ENCODE measurements at places on chromosomes 5 and 9.

DNA sequence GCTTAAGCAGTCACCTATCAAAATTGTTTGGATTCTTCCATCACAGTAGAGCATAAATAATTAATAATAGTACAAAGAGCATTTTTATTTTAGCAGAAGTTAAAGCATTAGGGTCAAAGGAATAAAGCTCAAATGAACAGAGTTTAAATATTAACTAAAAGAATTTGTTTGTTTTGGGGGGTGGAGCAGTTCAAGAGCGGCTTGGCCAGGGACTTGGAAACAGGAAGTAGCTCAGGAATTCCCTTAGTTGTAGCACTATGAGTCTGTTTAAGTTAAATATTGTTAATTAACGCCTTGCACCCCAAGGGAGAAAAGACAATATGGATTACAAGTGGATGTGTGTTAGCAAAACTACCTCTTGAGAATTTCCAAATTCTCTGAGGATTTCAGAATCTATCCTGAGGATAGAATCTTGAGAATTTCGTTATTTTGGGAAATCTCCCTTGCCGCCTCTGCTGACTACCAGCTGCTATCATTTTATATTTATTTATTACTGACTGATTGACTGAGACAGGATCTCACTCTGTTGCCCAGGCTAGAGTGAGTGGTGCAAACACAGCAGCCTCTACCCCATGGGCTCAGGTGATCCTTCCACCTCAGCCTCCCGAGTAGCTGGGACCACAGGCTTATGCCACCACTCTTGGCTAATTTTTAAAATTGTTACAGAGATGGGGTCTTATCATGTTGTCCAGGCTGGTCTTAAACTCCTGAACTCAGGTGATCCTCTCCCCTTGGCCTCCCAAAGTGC is 96.7 kb upstream of the CHD1 start:
- DNase-seq, result no peak

DNA sequence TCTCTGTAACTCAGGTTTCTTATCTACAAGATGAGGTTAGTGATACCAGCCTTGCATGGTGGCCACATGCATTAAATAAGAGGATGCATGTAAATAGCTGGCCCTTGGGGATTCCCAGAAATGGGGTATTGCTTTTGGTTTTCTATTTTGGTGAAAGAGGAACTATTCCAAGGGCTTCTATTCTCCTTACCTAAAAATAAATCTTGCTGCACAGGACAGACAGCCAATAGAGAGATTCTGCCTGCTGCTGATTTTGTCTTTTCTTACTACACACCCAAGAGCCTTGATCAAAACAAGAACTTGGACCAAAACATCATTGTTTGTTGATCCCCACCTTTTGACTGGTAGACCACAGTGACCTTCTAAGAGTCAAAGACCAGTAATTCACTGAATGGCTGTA is 161.8 kb downstream of the PJA2 start:
- DNase-seq, result no peak

- DNase-seq, result no peak
These were observed 5.9 kb upstream of the GADD45G start for GRCh38 chr9:89598926-89599325.

- DNase-seq, result no peak
These were observed 196.6 kb upstream of the CD180 start for GRCh38 chr5:67393211-67393610.

DNA sequence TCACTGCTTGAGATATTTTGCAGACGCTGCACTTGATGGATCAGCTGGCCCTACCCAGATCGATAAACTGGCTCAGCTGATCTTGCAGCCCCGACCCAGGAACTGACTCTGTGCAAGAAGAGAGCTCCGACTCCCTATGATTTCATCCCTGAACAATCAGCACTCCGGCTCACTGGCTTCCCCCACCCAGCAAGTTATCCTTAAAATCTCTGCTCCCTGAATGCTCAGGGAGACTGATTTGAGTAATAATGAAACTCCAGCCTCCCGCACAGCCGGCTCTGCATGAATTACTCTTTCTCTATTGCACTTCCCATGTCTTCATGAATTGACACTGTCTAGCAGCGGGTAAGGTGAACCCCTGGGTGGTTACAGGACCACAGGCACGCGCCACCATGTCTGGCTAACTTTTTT is 16.9 kb upstream of the NANS start:
- no peak for DNase-seq

- DNase-seq, result no peak
These were observed 21.5 kb downstream of the PDGFRB start for GRCh38 chr5:150134198-150134588.

DNA sequence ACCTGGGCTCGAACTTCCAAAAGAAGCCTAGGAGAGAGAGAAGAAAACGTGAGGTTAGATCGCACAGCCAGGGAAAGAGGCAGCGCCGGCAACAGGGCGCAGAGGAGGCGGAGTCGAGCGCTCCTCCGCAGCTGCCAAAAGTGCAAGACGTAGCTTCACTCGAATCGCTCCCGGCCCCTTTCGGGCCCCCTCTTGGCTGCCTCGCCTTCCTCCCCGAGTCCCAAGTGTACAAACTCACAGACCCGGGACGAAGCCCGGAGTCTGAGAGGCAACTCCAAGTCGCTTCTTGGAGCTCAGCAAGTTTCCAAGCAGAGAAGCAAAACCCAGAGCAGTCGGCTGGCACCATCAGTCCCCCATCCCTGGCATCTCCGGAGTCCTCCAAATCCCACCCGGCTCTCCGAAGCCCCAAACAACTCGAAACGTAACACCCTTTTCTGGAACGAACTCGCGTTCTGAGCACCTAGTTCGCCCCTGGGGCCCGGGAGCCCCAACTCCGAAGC is 1.2 kb downstream of the MIER3 start:
- DNase-seq, result peak; percentile 17

- DNase-seq, result no peak
These were observed 630.4 kb downstream of the PSAT1 start for GRCh38 chr9:78927099-78927940.

GRCh38 chr9:17531642-17532254 is 47.1 kb upstream of the SH3GL2 start:
- no peak for DNase-seq

DNA sequence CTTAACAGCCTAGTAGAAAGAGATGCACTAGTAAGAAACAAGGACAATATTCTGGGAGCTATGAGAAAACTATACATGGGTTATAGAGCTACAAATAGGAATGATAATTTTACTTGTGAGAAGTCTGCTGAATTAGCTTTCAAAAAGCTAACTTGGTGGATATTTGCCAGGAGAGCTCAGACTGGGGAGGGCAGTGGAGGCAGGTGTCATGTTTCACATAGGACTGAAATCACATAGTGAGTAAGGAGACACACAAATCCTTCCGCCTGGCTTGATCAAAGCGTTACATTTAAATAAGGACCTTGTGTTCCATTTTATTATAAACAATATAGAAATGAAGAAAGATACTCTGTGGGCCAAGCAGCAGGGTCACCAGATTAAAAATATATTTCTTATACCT is 235.0 kb downstream of the ISL1 start:
- DNase-seq, result no peak

DNA sequence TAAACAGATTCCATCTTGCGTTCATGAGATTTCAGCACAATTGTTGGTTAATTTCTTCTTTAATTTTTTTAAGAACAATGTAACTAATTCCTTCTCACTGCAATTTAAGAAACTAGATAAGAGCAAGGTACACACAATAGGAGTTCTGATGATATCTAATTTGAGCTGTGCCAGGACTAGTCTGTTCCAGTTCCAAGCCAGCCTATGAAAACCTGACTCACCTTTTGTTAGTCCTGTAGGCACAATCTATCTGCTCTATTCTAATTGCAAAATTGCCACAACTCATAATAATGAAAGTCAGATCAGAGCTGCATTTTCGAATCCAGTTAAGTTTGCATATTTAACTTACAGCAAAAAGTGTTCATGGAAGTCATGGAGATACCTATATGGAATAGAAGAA is 494.1 kb upstream of the TUSC1 start:
- DNase-seq, result no peak

DNA sequence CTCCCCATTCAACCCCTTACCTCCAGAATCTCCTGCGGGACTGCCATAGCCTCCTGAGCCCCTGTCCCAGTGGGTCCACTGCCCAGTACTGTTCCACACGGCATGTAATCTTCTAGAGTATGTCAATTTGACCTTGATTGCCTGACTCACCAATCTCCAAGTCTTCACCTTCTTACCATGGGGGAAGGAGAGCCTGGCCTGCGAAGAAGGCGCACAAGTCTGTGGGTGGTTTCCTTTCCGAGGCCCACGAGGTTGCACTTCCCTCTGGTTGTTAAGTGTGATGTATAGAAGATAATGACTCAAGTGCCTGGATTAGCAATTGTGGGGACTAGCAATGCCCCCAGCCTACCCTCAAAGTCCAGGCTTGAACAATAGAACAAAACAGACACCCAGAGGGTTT is 8.1 kb upstream of the TENT4A start:
- DNase-seq, result no peak

DNA sequence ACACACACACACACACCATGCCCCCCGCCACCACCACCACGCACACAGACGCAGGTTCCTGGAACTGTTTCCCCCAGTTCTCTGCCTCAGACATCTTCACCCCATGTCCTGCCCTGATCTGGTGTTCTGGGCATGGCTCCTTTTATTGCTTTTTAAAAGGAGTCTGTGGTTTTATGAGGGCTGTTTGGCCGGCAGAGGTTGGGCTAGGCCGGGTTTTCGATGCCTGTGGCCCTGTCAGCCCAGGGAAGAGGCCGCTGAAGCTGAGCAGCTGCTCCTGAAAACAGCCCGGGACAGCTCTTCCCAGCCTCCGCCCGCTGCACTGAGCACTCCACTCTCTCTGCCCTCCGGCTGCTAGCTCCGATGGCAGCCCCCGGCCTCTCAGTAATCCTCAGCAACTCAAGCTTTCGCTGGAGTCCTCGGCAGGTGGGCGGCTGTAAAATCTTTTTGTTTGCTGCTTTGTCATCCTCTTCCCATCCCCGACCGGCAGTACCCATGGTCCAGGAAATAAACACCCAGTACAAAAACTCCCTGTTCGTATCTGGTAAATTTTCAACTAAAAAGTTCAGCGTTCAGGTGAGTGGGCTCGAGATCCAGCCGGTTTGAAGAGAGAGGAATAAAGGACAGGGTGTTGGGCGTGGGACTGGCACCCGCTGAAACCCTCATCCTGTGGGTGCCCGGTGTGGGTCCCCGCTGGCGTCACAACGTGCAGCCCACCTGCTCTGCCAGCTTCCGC is 103.0 kb upstream of the ERCC6L2 start:
- no peak for DNase-seq

GRCh38 chr5:14531668-14532067 is 49.9 kb upstream of the OTULINL start:
- DNase-seq, result no peak

DNA sequence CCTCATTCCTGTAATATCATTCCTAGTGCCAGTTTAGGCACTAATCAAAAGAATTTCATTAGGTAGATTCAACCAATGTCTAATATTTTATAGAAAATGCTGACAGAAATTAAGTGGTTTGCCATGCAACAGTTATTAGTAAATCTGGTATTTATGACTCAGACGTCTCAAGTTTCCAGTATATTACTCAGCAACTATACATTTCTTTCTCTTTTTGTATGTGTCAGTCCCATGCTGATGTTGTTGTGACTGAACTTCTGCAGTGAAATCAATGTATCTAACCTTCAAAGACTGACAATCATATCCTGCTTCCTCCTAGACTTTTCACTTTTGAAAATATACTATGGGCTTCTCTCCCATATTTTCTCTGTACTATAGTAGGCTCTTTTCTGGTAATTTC is 822.5 kb downstream of the NR2F1-AS1 start:
- DNase-seq, result no peak

GRCh38 chr5:154756009-154756867 is 1.1 kb downstream of the LARP1 start:
- no peak for DNase-seq

- DNase-seq, result no peak
These were observed 16.4 kb upstream of the RPS14 start for GRCh38 chr5:150465927-150466326.

GRCh38 chr9:116504893-116505480 is 182.1 kb upstream of the TRIM32 start:
- no peak for DNase-seq

DNA sequence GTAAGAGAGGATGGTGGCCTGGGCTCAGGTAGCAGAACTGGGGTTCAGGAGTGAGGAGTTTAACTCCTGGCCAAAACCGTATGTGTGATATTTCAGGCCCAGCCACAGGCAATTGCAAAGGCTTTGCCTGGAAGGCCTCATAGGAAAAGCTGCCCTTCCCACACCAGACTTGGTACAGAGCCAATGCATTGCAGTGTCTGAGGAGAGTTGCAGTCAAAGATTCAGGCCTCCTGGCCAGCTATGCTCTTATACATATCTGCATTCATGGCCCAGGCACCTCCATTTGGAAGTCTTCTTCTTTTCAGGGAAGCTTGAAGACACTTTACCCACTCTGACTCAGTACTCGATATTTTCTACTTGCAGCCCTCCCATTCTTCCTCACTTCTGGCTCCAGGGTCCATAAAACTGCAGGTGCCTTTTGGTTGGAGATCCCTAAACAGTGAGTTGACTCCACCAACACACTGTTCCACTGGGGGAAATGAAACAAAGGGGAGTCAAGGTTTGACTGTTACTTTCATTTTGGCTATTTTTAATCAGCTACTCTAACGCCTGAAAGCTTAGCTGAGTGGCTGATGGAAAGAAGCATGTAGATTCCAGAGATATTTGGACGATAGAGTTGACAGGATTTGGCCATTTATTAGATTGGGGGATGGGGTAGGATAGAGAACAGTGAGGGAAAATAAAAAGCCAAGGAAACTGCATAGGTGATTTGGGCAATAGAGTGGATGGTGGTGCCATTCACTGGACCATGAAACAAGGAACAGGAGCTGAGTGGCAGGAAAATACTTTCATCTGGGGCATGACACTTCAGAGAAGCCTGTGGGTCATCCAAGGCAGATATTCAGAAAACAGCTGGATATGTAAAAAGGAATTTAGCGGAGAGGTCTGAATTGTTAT is 30.6 kb upstream of the IL33 start:
- DNase-seq, result no peak

GRCh38 chr5:104611135-104611767 is 1048.7 kb upstream of the NUDT12 start:
- no peak for DNase-seq

DNA sequence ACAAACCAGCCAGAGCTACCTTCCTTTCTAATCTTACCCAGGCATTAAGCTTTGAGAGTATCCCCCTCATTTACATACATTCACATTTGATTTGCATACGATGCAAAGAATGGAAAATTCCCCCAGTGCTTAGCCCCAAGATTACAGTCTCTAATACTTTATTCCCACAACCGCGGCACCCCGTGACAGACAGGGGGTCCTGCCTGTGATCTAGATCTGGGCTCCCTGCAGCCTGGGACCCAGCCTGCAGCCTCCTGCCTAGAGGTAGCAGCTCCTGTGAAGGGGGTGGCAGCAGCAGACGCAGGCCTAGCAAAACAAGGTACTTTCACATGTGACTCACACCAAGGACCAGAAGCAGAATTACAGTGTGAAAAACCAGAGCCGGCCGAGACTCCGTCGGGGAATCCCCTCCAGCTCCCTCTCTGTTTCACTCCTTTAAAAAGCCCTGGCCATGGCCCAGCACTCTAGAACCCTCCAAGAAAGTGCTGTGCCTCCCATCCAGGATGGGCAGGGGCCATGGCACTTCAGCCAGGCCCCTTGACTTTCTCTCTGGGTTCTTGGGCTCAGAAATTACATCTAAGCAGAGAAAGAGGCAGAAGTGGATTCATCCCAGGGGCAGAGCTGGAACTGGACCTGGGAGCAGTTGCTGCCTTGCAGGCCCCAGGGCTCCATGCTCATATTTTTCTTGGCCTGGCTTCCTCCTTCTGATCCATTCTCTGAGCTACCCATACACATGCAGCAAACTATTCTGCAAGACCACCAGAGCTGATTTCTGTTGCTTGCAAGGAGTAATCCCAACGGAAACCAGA is 14.0 kb upstream of the TCF7 start:
- DNase-seq, result peak; percentile 86

- DNase-seq, result no peak
These were observed 30.6 kb downstream of the HTR4 start for GRCh38 chr5:148623741-148624140.
